HT1080 (cell line): ENCODE measurements at places on chromosomes 7 and 10. TPM values are rescaled to one million over a fixed set of nuclear protein-coding genes. Genes with fewer than 3 reads are reported as not detected.

The INA gene
- not detected in 2 replicates for total RNA-seq

The OR2F2 gene
- not detected in 2 replicates for total RNA-seq

The ATP5F1C gene
- 461 and 469 TPM in 2 replicates for total RNA-seq

DNA sequence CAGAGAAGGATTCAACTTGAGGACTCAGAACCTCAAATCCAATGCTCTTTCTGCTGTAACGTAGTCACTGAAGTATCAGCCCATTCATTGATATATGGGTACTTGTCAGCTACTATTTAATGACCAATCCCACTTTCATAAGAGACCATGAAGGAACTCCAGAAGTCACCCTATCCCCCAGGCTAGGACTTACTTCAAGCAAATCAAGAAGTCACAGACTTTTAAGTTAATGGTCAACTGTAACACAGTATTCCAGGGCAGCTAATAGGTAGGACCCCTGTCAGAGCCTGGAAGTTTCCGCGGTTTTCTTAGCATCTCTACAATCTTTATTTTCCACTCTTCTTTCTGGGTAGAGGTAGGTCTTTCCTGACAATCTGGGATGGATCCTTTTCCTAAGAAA, 269.9 kb downstream of the POU6F2 start:
- DNase-seq, result no peak

DNA sequence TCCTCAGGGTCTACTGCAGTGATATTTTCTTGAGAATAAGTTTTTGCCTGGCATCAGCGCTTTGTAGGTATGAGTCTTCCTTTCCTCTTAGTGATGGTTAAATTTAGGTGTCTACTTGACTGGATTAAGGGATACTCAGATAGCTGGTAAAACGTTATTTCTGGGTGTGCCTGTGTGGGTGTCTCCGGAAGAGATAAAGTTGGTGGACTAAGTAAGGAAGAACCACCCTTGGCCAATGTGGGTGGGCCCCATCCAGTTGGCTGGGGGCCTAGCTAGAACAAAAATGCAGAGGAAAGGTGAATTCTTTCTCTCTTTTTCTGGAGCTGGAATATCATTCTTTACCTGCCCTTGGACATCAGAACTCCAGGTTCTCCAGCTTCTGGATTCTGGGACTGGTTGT, 138.8 kb downstream of the ADCYAP1R1 start:
- DNase-seq, result no peak

DNA sequence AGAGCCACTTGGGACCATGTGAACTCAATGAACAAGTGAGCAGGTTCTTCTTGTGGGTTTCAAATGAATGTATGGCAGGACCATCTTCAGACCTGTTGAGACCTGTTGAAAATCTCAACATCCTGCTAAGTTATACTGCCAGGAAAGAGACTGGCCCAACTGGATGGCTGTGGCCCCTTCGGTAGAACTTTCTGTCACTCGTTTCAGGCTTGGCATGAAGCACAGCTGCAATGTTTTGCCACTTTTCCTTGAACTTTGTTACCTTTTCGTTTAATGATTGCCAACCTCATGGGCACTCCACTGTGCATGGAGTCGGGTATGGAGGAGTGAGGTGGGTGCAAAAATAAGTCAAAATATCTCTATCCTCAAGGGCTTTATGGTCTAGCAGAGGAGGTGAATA, 36.7 kb upstream of the SLC35B4 start:
- DNase-seq, result no peak
